ENCODE measurements at places on chromosomes 6 and 20.

DNA sequence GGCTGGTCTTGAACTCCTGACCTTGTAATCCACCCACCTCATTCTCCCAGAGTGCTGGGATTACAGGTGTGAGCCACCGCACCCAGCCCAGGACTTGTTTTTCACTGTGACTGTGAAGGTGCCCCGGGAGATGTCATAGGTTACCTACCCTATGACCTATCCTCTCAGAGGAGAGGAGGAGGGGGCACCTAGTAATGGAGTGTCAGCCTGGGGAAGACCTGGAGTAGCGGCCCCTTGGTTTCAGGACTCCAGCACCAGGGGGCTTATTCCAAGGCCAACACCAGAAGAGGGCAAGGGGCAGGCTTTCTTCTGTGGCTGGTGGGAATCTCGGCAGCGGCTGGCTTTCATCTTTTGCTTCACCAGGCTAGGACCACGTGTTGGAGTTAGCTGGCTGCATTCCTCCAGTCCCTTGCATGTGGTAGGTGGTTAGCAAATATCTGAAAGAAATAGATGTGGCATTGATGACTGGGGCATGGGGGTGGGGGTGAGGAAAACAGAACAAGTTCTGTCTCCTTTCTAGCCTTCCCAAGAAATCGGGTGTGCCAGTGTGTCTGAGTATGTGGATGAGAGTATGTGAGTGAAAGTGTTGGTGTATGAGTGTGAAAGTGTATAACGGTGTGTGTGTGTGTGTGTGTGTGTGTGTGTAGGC is 7.9 kb upstream of the ITPR3 start:
- no peak for DNase-seq

DNA sequence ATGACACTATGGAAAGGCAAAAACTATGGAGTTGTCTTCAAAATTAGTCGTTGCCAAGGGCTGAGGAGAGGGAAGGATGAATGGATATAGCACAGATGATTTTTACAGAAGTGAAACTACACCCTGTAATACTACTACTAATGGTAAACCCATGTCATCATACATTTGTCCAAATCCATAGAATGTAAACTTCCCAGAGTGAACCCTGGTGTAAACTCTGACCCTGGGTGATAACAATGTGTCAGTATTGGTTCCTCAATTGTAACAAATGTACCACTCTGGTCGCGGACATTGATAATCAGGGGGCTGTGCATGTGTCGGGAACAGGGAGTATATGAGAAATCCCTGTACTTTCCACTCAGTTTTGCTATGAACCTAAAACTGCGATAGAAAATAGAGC is 72.2 kb downstream of the CNBD2 start:
- no peak for DNase-seq

DNA sequence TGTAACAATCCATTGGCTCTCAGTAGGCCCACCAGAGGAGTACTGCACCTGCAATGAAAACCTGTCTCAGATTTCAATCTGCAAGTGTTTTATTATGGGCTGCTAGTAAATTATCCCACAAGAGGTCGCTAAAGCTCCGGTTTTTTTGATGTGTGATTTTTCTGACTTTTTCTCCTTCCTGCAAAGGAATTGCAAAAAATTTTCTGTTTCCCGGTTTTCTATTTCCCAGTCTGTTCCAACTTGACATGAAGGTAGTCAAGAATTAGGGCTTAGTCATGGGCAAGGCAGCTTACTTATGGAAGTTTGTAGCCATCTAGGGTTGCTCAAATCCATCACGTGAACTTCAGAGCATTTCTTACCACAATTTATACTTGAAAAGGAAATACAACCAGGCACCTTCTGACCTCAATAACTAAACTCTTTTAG is 38.5 kb upstream of the AHI1 start:
- DNase-seq, result no peak

GRCh38 chr6:2108700-2109306 is 136.6 kb downstream of the GMDS start:
- DNase-seq, result no peak

- no peak for DNase-seq
These were observed 308.2 kb downstream of the EYA4 start for GRCh38 chr6:133549371-133549801.

DNA sequence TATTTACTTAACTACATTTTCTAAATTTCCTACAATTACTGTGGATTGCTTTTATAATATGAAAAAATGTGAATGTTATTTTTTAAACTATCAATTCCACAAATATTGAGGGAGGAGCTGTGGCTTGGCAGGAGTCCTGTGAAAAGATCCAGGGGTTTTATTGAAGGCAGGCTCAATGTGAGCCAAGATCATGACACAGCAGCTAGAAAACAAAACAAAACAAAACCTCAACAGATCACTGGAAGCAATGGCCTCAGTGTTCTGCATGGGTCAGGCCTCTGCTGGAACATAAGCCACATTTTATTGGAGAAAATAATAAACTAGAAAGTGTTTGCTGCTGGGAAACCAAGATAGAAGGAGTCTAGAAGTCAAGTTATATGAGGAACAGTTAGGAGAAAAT is 19.4 kb upstream of the RCAN2 start:
- DNase-seq, result no peak

- no peak for DNase-seq
These were observed 252.9 kb upstream of the MAN1A1 start for GRCh38 chr6:119602215-119603178.

DNA sequence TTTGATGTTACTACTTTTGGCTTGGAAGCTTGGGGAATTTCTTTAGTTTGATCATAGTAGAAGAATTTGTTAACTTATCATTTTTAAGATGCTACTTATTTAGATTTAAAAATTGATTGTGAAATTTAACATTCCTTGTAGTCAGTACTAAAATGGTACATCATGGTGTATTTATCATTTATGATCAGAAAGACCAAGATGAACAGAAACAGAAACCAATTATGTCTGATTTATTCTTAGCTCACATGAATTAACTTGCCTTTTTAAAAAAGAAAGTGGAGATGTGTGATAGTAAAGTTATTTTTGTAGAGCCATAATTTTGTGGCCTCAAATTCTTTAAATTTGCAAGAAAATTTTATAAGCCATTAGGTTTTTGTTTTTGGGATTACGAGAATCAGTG is 77.6 kb downstream of the LIN28B start:
- DNase-seq, result no peak

DNA sequence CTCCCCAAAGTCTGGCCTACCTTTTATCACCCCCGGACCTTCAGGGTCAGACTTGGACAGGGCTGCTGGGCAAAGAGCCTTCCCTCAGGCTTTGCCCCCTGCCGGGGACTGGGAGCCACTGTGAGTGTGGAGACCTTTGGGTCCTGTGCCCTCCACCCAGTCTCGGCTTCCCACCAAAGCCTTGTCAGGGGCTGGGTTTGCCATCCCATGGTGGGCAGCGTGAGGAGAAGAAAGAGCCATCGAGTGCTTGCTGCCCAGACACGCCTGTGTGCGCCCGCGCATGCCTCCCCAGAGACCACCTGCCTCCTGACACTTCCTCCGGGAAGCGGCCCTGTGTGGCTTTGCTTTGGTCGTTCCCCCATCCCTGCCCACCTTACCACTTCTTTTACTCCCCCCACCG is 10.3 kb downstream of the VEGFA start:
- no peak for DNase-seq

- DNase-seq, result no peak
These were observed 86.4 kb downstream of the ADGRG6 start for GRCh38 chr6:142387997-142388815.

- no peak for DNase-seq
These were observed 116.7 kb downstream of the JPH2 start for GRCh38 chr20:44070139-44070900.

Measured in left ventricle myocardium superior (tissue), 1 donor.